ENCODE measurements at places on chromosomes 2 and 18.

- DNase-seq, result no peak
These were observed 166.7 kb downstream of the FHOD3 start for GRCh38 chr18:36464126-36464651.

- no peak for DNase-seq
These were observed 150.7 kb downstream of the RAB3GAP1 start for GRCh38 chr2:135202751-135203150.

DNA sequence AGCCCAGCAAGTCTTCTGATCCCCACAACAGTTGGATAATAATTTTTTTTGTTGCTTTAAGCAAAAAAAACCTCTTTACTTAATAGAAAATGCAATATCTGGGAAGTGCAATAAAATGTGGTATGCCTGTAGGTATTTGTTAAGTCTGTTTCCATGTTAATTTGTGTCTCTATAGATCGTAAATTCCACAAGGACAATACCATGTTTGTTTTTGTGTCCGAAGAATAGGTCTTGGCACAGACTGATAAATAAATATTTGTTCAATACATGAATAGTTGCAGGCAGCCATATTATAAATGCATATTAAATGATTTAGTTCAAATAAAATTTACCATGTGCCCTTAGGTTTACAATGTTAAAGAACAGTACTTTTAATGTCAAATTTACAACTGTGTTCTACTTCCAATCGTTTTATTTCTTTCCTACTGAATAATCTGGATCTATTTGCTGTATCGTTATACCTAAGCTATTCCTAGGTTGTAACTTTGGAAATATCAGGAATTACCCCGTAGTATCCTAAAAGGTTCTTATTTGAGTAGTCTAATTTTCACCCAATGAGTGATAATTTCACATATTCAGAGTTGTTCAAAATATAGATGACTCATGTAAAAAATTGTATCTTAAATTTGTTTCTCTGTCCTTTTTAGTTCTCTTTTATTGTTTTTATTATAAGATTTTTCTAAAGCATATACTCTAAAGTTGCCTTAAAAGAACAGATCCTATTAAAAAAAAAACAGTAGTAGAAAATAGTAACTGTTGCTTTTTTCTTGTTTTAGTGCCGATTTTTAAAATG is 151.8 kb downstream of the EHBP1 start:
- no peak for DNase-seq

- no peak for DNase-seq
These were observed 75.1 kb downstream of the RFTN2 start for GRCh38 chr2:197600306-197600705.

DNA sequence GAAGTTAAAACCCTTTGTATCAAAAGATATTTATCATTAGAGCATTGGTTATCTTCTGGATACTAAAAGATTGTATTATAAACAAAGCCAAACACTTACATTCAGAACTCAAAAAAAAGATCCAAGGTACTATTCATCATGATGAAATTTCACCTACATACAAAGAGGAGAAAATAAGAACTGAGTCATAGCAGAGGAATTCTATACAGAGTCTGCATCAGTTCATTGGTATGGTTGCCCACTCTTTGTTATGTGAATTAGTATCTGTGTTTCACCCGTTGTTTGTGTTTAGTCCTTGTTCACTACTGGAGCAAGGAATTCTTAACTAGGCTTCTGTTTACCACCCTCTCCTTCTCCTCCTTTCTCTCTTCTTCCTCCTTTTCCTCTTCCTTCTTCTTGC is 157.9 kb downstream of the LNPK start:
- DNase-seq, result no peak

- DNase-seq, result no peak
These were observed 78.3 kb downstream of the TTC32 start for GRCh38 chr2:19823507-19823906.

Measured in brain pericyte (primary cell).